ENCODE measurements at places on chromosomes 2 and 18. TPM values are rescaled to one million over a fixed set of nuclear protein-coding genes. Genes with fewer than 3 reads are reported as not detected.

The IHH gene
- total RNA-seq: not detected

The XIRP2 gene
- total RNA-seq: not detected

The MYOM1 gene
- 1.1 TPM for total RNA-seq

The CREG2 gene
- total RNA-seq: not detected

The DUSP11 gene
- total RNA-seq: 19.8 TPM

The SFT2D3 gene
- total RNA-seq: 2.6 TPM

The FBLN7 gene
- total RNA-seq: 2.2 TPM

The SNORC gene
- total RNA-seq: 0.40 TPM

DNA sequence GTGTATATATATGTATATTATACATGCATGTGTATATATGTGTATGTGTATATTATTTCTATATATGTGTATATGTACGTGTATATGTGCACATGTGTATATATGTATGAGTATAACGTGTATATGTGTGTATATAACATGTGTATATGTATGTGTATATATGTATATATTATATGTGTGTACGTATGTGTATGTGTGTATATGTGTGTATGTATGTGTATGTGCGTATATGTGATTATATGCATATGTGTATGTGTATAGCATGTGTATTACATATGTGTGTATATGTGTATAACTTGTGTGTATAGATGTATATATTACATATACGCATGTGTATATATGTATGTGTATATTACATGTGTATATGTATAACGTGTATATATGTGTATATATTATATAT lies 32.1 kb upstream of the ID2 start:
- no peak for DNase-seq

- no peak for DNase-seq
These were observed 1719.2 kb upstream of the LRRTM1 start for GRCh38 chr2:82023710-82024109.

GRCh38 chr18:24726727-24727492 lies 266.5 kb downstream of the HRH4 start:
- peak; percentile 89 for DNase-seq

DNA sequence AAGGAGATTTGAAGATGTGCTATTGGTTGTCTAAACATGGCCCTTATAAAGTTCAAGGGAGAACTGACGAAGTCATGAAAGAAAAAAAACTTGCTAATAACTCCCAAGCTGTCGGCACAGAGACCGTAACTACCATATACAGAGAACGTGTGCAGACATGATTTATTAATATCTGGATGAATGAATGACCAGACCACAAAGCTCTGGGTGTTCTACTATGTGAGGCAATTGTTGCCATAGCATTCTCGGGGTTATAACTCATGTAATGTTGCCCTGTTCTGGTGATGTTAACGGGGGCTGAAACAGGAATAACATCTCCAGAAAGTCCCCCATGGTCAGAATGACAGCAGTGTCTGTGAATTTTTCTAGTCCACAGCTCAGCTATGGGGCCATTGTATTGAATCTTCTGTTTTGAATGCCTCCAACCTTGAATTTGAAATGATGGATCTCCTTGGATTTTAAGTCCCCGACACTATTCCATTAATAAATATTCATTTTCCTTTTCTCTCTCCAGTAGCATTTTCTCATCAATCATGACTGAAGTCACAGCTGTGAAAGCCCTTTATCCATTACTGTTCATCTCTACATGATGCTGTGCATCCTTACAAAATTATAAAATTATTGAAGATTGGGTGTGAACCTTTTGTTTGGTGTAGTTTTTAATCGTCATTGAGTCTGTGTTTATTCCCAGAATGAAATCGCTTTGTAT lies 483.4 kb upstream of the KLHL29 start:
- no peak for DNase-seq

GRCh38 chr2:144012304-144012703 lies 507.6 kb downstream of the ZEB2 start:
- no peak for DNase-seq

DNA sequence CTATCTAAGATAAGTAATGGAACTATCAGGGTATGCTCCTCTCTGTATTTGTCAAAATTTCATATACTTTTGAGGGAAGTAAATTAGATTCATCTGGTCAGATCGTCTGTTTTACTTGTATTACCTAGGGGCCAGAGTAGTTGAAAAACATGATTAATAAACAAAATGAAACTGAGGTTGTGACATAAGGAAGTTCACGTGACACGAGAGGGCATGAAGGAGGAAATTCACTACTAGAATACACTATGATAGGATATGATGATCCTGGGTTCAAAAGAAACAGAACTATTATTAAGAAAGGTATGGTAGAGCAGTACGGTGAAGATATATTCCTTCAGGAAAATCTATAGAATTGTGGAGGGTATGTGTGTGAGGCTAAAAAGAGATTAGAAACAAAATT lies 58.4 kb upstream of the SPAG16 start:
- DNase-seq: no peak

DNA sequence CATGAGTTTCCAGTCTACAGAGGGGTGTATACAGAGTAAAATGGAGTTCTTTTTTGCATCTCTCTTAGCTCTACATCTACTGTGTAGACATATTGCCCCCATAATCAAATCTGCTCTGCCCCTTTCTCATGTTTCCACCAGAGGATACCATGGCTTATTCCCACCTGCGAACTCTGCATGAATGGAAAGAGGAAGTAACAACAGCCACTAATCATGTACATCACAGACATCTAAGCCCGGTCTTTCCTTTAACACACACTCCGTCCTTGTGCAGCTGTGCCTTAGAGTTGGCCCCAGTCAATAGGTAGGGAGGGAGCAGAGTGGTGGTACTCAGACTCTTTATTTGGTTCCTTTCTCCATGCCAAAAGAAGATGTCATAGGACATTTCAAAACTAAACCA lies 147.3 kb upstream of the NRP2 start:
- no peak for DNase-seq

DNA sequence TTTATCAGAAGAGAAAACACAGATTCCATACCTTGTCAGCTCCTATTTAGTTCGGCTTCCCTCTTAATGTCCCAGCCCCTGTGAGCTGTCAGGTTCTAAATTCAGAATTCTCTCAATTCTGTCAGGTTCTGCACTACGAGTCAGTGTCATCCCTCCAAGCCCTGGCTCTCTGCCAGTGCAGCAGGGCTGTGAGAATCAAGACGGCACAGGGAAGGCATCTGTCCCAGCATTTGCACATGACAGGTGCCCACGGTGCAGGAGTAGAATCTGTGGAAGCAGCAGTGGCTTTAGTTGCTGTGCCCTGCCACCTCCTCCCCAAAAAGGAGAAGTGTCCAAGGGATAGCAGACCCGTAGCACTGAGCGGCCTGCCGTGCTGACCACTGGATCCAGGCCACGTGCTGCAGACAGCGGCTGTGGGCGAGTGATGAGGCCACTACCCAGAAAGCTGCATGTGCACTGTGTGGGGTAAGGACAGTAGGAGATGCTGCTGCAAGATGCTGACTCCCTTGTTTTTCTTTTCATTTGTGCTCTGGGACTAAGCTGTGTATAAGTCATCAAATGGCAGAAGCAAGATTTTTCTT lies 12.8 kb downstream of the RBFA start:
- DNase-seq: no peak

- DNase-seq: no peak
These were observed 51.4 kb downstream of the FAM178B start for GRCh38 chr2:96934831-96935540.

DNA sequence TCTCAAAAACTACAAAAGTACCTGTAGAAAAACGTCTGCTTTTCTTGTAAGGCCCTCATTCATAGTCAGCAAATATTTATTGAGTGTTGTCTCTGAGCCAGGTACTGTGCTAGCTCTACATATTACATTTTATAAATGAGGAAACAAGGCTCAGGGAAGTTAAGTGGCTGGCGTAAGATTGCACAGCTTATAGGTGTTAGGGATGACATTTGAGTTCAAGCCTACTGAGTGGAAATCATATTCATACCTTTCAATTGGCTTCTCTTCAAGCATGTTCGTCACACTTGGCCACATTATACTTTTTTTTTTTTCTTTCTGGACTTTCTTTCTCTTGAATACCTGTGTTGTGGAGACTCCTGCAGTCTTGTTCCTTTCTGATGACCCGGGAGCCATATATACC lies 5.9 kb downstream of the NCOA1 start:
- DNase-seq: no peak

- no peak for DNase-seq
These were observed 87.5 kb downstream of the AAK1 start for GRCh38 chr2:69556008-69556407.

GRCh38 chr2:32715391-32715841 lies 87.6 kb downstream of the TTC27 start:
- DNase-seq: no peak

GRCh38 chr2:133674066-133674432 lies 105.8 kb upstream of the NCKAP5 start:
- no peak for DNase-seq

- no peak for DNase-seq
These were observed 2.1 kb downstream of the ASTL start for GRCh38 chr2:96136129-96136720.

DNA sequence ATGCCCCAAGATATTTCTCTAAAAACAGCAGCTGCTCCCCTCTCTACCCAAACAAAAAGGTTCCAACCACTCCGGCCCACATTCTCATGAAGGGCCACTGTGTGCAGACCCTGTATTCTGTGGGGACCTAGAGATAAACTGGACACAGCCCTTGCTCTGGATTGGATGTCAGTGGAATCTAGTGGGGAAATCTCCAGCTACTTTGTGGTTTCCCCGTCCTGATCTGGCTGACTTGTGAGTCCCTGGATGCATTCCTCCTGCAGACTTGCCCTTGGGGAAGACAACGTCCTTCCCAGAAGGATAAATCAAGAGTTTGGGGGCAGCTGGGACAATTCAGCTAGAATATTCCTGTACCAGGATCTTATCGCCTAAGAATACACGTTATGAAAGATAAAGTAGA lies 151.1 kb downstream of the FSHR start:
- DNase-seq: no peak

GRCh38 chr2:101305035-101305434 lies 3.5 kb downstream of the RNF149 start:
- no peak for DNase-seq

DNA sequence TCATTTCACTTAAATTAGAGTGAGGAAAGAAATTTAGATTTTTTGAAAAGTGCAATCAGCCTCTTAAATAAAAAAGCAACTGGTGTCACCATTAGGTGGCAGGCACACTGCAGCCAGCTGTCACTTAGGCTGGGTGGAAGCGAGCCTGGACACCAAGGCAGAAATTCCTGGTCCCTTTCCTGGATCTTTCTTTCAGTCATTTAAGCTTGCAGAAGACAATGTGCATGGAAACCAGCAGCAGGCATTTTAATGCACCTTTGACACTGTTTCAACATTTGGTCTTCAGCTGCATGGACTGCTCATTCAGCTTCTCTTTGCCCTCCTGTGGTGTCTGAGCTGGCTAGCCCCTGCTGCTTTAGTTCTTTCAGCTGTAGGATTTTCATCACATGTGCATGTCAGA lies 61.0 kb downstream of the AQP4 start:
- no peak for DNase-seq

GRCh38 chr2:220134756-220135534 lies 507.5 kb downstream of the SLC4A3 start:
- no peak for DNase-seq
